ENCODE measurements at places on chromosomes 3 and 15.

DNA sequence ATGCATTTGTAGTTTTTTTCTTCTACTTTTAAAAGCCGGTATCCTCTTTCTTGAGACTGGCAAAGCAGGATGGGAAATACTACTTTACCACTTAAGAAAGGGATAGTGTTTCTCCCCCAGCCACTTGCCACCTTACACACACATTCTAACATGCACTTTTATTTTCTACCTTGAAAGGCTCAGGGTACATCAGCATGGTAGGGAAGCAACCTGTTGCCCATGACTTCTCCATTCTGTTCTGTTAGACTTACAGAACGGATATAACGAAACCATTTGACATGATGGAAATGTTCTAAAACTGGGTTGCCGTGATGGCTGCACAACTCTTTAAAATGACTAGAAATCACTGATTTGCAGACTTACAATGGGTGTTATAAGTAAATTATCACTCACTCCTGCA, 405.5 kb downstream of the SHQ1 start:
- no peak for DNase-seq

DNA sequence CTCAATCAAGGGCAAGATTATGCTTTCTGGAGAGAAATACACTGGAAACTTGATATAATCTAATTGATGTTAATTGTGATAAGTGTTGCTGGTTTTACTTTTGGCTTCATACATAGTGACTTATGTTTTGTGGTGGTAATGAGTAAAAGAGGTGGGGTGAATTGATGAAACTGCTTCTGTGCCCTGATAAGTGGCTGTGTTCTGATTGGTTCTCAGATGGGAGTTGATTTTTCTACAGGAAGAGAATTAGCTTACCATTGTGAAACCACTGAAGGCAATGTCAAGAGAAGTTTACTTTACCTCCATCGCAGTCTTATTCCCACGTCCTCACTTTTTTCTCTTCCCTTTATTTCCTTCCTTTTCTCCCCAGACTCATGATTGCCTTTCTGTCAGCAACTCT, 23.8 kb downstream of the TMEM45A start:
- DNase-seq: no peak

GRCh38 chr15:25180606-25181292, 226.0 kb downstream of the SNRPN start:
- no peak for DNase-seq

GRCh38 chr3:168414149-168414548, 318.4 kb upstream of the GOLIM4 start:
- no peak for DNase-seq

DNA sequence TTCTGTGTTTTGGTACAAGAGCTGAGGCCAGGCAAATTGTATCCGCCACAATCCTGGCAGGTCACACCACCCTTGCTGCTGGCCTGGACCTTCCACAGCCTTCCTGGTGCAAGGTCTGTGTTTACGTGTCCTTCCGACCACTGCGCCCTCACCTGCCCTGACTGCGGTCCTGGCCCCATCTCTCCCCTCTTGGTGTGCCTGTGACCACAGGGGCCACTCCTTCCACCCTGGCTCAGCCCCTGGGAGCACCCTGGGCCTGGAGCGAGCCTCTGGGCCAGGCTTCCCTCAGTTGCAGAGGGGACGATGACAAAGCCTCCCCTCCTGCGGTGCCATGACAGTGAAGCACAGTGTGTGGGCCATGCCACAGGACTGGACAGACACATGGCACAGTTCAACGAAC, 104.5 kb downstream of the PLXNA1 start:
- no peak for DNase-seq

GRCh38 chr3:147089286-147089685, 317.1 kb downstream of the ZIC4 start:
- no peak for DNase-seq

DNA sequence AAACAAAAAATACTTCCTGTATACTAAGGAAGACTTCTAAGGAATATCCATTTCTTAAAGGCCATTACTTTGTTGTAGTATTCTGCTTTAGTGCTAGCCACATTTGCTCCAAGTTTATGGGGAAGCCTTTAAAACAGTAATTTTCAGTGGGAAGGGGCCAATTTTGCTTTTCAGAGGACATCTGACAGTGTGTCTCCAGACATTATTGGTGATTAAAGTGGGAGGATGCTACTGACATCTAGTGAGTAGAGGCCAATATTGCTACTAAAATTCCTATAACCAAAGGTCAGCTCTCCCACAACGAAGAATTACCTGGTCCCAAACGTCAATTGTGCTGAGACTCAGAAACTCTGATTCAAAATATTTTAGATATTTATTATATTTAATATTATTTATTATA, 24.8 kb downstream of the SLC28A2 start:
- no peak for DNase-seq

DNA sequence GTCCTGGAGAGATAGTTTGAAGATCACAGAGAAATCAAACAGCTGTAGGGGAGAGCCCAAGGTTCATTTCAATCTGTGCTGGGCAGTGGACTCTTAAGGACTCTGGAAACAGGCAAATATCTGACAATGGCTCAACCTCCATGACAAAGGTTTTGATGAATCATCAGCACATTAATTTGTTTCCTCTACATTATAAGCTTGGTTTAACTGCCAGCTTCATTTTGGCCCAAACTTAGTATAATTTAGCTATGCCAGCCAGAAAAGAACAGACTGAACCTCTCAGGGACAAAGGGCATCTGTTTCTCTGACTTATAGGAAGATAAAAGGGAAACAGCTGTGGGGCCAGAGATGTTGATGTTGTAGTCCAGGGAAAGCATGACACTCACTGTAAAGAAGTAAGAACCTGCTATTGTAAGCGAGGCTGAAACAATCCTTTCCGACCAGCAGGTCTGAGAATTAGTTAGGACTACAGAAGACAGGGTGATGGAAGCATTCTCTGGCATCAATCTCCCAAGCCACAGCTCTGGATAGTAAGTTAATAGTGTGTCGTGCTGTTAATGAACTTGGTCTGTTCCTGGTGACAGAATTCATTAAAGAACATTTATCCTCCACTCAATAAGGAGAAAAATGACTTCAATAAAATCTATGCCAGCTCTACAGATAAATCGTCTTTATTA, 110.1 kb downstream of the KCNMB2 start:
- DNase-seq: no peak

GRCh38 chr3:13637953-13638352, 89.0 kb downstream of the FBLN2 start:
- DNase-seq: no peak

DNA sequence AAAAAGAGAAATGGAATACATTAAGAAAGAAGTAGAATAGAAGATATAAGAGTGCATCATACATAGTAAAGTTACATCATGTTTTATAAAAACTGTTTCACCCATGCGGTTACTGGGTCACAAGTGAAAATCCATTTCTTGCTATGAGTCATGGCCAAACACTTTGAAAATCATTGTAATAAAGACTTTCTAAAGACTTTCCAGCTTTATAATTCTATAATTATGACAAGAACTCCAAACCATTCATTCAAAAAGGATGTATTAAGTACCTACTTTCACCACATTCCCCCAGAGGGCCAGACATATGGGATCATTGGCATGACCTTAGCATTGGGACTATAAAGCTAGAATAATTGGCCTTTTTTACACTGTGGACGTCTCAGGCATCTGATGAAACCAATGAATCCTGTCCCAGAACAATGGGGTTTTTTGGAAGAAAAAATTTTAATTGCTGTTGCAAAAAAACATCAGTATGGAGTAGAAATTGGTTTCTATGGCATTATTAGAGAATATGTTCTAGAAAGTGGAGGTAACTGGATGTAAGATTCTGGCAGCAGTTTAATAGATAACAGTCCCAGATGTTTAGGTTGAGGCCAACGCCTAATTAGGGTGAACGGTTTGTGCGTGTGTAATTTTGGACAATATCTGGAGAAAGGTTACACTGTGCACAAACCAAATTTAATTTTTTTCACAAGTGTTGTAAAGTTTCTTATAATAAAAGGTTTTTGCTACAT, 3.3 kb upstream of the SKIC8 start:
- DNase-seq: no peak

DNA sequence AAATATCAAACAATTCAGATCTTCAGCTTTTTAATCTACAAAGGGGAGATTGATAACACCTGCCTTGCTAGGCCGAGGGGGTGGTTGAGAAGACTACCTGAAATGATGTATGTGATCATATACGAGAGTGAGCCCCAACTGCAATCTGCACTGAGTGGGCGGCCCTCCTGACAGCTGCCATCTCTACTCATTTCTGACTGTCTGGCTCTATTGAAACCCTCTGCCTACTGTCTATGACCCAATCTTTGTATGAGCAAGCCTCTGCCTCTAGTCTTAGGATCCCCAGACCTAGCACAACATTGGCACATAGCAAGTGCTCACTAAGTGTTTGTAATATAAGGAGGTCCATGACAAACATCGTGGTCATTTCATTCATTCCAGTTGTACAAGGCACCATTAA, 144.4 kb upstream of the NR2F2 start:
- no peak for DNase-seq

DNA sequence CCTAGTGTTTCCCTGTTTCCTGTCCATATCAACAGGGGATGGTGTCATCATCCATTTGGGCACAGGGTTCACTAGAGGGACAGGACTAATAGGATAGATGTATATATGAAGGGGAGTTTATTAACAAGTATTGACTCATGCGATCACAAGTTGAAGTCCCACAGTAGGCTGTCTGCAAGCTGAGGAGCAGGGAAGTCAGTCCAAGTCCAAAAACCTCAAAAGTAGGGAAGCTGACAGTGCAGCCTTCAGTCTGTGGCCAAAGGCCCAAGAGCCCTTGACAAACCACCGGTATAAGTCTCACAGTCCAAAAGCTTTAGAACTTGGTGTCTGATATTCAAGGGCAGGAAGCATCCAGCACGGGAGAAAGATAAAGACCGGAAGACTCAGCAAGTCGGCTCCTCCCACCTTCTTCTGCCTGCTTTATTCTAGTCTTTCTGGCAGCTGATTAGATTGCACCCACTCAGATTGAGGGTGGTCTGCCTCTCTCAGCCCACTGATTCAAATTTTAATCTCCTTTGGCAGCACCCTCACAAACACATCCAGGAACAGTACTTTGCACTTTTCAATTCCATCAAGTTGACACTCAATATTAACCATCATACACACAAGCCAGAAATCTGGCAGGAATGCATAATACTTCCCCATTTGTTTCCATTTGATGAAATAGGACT, 43.4 kb downstream of the CD200 start:
- DNase-seq: no peak

- DNase-seq: no peak
Observed at GRCh38 chr3:57596495-57597126, 533 bp downstream of the ARF4 start.

GRCh38 chr3:67109651-67110204, 111.6 kb downstream of the KBTBD8 start:
- no peak for DNase-seq

DNA sequence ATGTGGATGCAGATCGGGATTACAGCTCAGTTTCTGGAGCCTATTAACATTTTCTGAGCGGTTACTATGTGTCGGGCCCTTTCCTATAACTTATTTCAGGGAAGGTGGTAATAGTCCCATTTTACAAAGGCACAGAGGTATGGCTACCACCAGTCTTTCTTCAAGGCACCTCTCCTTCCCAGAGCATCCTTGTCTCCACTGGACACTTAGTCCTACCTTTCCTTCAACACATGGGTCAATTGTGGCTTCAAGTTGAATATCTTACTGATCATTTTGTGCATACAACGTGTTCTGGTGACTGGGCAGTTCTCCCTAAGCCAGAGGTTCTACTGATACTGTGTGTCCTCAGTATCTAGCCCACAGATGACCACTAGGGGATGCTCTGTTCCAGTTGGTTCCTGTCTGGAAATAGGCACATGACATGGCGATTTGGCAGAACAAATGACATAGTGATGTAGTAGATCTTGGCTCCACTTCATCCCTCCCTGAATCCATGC, 60.7 kb upstream of the CMTM8 start:
- DNase-seq: no peak

DNA sequence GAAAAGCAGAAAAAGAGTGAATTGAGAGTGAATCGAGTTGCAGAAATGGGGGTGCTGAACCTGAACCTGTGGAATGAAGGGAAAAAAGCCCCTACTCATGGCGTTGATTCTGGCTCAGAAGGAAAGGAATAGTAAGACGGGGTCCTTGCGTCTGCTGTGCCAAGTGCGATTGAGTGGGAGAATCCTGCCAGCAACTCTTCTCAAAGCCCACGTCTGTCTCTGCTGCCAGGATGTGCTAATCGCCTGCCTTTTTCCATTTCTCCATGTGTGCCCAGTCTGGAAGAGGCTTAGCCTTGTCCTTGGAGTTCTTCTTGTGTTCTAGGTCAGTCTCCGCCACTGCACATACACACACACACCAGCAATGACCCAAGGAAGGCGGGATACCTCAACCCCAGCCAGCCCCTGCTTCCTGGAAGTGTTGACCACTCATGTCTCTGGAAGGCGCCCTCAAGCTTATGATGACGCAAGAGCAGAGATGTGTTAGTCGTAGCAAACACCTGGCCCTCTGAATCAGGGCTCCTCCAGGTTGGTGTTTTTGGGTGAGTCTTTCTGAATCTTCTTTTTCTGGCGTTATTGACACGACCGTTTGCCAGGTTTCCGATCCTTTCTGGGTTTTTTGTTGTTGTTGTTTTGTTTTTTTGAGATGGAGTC, 262.4 kb upstream of the PROK2 start:
- DNase-seq: no peak

GRCh38 chr15:38421069-38421690, 32.7 kb upstream of the FAM98B start:
- DNase-seq: no peak

- no peak for DNase-seq
Observed at GRCh38 chr3:51819709-51820406, 40.8 kb upstream of the IQCF6 start.

- no peak for DNase-seq
Observed at GRCh38 chr3:42655331-42655888, 1.9 kb downstream of the ZBTB47 start.

- DNase-seq: no peak
Observed at GRCh38 chr15:30062881-30063280, 19.9 kb upstream of the GOLGA8J start.

GRCh38 chr15:55907797-55908196, 85.6 kb downstream of the NEDD4 start:
- no peak for DNase-seq

DNA sequence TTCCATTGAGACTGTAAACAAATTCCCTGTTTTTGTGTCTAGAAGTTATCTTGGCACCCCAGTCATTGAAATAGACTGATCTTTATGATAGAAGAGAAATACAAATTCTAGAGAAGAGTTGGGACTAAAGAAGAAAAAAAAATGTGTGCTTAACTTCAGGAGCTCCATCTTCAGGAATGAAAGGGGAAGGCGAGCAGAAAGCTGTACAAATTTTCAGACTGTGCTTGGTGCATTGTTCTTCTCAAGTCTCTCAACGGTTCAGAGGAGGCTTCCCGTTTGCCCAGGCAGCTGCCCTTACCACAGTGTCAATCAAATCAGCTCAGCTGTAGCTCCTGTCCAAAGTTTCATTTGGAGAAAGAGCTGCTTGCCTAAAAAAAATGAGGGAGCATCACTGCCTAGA, 41.7 kb downstream of the OXSM start:
- DNase-seq: no peak

- no peak for DNase-seq
Observed at GRCh38 chr3:13846716-13847570, 32.9 kb downstream of the WNT7A start.

GRCh38 chr15:65346856-65347598, 30.8 kb downstream of the IGDCC3 start:
- DNase-seq: no peak

GRCh38 chr3:146148468-146148931, 12.5 kb downstream of the PLOD2 start:
- DNase-seq: no peak

All from cortex of kidney (tissue), 1 donor.